NCI-H1436 (cell line): ENCODE measurements at places on chromosomes 1 and 21.

GRCh38 chr1:201039876-201040275 lies 16.4 kb upstream of the KIF21B start:
- DNase-seq = no peak

GRCh38 chr1:178628637-178629251 lies 96.3 kb upstream of the RALGPS2 start:
- DNase-seq = no peak

GRCh38 chr1:109181807-109182163 lies 31.9 kb upstream of the SARS1 start:
- no peak for DNase-seq

GRCh38 chr1:173688300-173688699 lies 18.6 kb upstream of the ANKRD45 start:
- DNase-seq = no peak

GRCh38 chr1:2463396-2463795 lies 12.7 kb upstream of the PLCH2 start:
- DNase-seq = no peak

DNA sequence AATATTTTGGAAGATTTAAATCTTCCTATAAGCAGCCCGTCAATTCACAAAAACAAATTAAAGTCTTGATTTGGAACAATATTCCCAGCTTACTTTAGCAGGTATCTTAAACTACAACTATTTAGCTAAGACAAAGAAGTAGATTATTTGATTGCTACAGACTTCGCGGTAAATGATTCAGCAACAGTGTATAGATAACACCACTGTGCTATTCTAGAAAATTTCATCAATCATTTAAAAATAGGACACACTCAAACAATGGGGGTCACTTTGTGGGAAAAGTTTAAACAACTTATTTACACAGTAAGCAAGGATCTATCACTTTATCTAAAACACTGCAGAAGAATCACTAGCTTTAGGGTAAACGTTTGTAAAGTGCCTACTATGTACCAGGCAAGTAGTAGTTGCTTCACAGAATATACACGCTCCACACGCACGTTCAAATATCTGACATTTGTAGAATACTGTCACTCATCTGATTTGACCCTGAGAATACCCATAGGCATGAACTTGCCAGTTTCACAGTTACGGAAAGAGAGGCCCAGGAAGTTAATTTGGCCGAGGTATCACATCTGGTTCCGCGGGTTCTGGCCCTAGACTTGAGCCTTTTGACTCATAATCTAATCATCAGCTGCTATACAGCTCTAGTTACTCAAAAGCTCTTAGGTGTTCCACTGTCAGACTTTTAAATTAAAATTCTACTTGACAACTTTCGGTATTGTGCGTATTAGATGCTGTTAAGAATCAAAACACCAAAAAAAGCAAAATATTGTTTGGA lies 876 bp downstream of the DENND2C start:
- no peak for DNase-seq

DNA sequence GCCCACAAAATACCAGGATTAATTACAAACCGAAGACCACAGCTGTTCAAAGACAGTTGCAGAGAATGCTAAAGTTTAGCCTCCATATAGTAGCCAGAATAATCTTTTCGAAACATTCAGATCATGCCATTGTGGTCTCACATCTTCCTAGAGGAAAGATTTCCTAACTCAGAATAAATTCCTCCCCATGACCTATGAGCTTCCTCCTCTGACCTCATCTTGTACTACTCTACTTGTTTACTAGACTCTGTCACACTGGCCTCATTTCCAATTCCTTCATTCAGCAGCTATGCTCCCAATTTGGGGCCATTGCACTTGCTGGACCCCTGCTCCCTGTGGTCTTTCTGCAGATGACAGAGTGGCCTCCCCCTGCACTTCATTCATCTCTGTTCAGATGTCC lies 71.8 kb upstream of the LRRC53 start:
- no peak for DNase-seq

DNA sequence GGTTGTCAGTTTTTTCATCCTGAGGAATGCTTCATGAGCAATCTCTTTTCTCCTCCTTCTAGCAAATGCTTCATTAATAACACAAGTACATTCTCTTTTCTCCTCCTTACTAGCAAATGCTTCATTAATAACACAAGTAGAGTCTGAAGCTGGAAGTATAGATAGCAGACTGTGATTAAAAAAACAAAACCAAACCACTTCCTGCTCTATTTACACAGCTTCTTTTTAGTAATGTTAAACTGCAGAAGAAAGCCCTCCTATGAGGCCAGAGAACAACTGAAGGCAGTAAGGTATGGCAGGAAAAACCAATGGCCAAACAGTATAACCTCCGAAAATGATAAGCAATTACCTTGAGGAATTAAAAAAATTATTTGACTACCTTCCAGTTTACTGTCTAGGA lies 90.1 kb downstream of the ZSWIM5 start:
- DNase-seq = no peak

DNA sequence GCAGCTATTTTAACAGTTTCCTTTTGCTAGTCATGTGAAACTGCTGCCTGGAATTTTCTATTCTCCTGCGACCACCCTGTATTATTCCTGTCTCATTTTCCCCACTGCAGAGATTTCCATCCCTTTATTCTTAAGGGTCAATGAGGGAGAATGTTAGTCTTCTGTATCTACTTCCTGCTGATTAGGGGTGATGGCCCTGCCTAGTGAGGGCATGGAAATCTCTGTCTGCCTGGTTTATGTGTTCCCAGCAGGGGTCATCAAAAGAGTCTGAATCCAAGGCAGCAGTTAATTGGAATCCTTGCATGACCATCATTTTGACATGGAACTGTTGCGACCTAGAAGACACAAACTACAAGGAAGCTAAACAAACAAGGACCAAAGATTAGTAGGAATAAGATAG lies 325.2 kb downstream of the PLPP3 start:
- DNase-seq = no peak

GRCh38 chr1:30911059-30911954 lies 2.7 kb upstream of the SDC3 start:
- DNase-seq = peak; percentile 79

GRCh38 chr1:33390542-33390941 lies 40.4 kb downstream of the PHC2 start:
- DNase-seq = no peak

DNA sequence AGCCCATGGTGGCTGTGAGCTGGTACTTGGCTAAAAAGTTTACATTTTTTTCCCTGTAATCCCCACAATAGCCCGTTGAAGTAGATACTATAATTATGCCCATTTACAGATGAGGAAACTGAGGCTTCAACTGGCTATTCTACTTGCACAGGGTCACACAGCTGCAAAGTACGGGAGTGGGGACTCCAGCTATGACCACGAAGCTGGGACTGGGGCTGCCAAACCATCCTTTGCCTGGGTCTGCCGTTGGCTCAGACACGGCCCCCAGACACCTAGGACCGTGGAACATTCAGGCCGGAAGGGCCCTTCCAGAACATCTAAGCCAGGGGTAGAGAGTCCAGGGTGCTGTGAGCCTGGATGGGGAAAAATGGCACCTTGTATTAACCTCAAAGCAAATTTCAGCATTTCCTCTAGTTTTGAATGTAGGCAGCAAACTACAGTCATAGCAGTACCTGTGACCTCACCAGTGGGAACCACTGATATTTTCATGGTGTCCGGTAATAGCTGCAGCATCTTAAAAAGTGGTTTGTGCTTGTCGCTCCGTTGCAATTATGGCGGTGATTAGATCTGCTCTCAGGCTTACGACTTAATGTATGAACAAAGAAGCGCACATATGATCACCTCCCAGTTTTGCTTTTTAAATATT lies 4.3 kb downstream of the TP73 start:
- DNase-seq = no peak

DNA sequence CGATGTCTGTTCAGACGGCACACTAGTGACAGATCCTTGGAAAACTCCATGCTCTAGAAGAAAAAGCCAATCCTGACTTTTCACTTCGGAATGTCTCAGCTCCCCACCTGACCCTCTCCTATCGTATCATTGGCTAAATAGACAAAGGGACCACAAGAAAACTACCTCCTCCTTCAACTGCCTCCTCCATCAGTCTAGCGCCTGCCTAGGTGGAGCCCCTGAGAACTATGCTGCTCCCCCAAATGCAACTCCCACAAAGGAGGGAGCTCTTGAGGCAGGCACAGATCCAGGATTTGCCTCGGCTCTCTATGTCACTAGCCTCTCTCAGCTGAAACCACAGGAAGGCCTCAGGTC lies 148.4 kb downstream of the TOMM20 start:
- DNase-seq = no peak

GRCh38 chr1:208329300-208329699 lies 85.1 kb upstream of the PLXNA2 start:
- DNase-seq = no peak

DNA sequence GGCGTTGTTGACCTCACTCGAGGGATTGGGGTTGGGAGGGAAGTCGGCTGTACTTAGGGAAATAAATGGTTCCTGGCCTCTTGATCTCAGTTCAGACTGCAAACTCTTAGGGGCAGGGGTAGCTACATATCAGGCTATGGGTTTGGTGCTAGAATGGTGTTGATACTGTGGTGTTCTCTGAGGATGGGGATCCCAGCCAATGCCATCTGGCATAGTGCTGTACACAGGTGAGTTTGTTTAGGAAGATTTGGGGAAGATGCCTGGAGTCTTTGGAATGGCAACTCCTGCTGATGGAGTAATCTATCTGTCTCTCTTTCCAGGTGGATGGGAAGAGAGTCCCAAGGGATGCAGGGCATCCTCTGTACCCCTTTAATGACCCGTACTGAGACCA lies 14.3 kb upstream of the NASP start:
- DNase-seq = no peak
